ENCODE measurements at places on chromosomes 2 and 18.

GRCh38 chr2:172375251-172375650 lies 52.1 kb upstream of the ITGA6 start:
- DNase-seq = no peak

GRCh38 chr2:209311948-209312347 lies 111.9 kb upstream of the MAP2 start:
- no peak for DNase-seq

GRCh38 chr2:138030459-138030858 lies 66.2 kb downstream of the HNMT start:
- DNase-seq = no peak

DNA sequence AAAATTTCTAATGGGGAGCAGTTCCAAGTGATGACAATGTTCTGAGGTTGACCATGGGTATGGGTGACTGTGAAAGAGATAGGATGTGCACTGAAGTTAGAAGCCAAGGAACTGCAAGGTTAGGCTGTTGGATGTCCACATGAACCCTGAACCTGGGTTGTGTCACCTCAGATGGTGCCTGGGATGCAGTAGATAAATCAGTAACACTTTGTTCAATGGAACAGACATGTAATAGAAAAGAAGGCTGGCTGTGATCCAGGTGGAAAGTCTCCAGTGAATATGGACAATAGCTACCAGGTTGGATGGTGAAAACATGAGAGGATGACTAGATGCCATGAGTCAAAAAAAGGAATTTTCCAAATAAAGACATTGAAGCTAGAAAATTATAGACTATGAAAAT lies 131.4 kb downstream of the TRABD2A start:
- no peak for DNase-seq

DNA sequence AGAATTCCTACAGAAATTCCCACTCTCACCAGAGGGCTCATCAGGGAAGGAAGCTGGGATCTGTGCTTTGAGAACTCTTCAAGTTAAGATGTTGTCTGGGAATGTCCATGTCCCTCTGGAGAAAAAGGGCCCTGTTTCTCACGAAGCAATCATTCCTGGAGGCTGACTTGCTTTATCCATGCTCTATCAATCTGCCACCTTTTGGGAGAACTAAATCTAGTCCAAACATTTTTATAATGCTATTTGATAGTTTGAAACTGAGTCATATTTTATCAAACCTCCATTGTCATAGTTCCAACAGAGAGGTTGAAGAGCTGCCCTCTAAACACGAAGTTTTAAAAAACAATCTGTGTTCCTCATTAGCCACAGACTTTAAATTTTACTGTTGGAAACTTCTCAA lies 219.2 kb downstream of the MTX2 start:
- no peak for DNase-seq

- DNase-seq = no peak
These were observed 27.4 kb upstream of the ERCC3 start for GRCh38 chr2:127321303-127321702.

GRCh38 chr2:55120634-55121359 lies 70.5 kb upstream of the RTN4 start:
- DNase-seq = no peak

DNA sequence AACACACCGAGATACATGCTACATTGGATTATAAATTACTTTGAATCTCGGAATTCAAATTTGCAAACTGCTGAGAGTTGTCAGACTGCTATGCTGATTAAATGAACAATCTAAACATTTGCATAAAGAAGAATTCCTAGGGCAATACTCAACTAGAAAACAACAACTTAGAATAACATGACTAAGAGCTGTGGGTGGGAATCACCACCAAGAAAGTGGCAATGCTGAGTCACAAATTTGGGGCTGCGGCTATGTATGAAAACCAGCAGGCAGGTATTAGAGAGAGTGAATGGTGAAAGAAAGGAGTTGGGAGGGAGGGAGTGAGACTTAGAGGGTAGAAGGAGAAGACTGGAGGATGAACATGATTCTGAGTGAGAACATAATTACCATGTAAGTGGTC lies 559.5 kb downstream of the PIK3C3 start:
- DNase-seq = no peak

DNA sequence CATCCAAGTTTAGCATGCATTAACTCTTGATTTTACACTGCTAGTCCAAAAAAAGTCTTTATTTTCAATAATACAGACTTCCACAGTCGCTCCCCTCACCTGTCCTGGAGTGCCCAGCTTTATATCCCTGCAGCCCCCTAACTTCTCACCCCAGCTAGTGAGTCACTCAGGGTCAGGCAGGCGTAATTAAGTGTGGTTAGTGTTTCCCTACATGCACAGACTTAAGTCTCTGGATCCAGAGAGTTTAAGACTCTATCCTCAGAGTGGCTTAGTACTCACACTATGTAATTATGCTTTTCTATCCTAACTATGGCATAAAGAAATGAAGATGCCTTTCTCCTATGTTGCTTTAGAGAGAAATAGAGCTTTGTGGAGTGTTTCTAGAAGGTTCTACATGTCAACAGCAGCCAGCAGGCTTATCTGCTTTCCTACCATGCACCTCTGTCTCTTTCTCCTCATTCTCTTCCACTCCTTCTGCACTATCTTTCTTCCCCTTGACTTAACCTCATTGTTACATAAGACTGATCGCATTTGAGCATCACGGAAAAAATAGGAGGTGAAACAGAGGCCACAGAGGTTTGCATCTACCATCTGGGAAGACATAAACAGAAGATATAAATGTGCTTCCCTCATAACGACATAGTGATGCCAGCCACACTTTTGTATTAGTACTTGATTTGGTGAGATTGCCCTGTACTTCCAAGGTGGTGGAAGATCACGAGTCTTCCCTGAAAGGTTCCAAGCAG lies 34.4 kb upstream of the PMAIP1 start:
- no peak for DNase-seq

GRCh38 chr2:44510246-44510645 lies 148.5 kb downstream of the CAMKMT start:
- no peak for DNase-seq

DNA sequence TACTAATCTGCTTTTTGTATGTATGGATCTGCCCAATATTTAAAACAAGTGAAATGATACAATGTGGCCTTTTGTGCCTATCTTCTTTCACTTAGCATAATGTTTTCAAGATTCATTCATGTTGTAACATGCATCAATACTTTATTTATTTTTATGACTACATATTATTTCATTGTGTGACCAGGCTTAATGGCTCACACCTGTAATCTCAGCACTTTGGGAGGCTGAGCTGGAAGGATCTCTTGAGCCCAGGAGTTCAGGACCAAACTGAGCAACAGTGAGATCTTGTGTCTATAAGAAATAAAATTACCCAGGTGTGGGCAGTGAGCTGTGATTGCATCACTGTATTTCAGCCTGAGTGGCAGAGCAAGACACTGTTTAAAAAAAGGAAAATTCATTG lies 33.2 kb downstream of the SPOPL start:
- DNase-seq = no peak

GRCh38 chr2:118085173-118086023 lies 2.9 kb upstream of the INSIG2 start:
- DNase-seq = no peak

DNA sequence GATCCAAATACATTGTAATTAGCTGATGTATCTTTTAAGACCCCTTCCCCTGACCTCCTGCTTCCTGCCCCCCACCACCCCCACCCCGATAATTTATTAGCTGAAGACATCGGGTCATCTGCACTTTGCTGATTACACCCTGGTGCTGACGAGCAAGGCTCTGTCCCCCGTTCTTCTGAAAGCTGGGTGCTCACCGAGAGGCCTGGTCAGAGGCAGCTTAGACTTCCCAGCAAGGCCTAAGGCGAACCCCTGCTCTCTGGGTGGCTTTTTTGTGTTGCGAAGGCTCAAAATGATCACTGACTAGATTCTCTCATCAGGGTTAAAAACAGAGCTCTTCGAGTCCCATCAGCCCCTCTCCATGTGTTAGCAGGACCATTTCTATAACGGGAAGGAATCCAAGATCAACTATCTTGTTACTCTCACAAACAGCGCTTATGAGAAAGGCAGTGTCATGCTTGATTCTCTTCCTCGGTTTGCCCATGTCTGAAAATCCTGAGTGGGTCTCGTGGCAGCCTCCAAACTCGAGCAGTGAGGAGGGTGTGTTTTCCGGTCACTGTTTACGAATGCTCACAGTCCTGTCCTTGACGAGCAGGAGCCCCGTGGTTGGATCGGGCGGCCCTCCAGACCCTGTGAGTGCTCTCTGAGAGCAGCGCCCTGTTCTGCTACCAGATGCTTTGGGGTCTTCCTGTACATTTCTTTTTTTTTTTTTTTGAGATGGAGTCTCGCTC lies 201.6 kb downstream of the HDAC4 start:
- no peak for DNase-seq

- DNase-seq = no peak
These were observed 199.4 kb downstream of the SPP2 start for GRCh38 chr2:234249873-234250272.

- no peak for DNase-seq
These were observed 223.5 kb downstream of the PIK3C3 start for GRCh38 chr18:42178376-42179080.

Measured in stimulated activated CD4-positive, alpha-beta T cell treated with anti-CD3 and anti-CD28 coated beads, Interleukin-15, amount 100 ng/mL, for 1 hour (primary cell).